ENCODE measurements at places on chromosomes 4 and X. TPM values are rescaled to one million over a fixed set of nuclear protein-coding genes. Genes with fewer than 3 reads are reported as not detected.

Gene AGTR2
- not detected for total RNA-seq

Gene TCEAL7
- total RNA-seq, result 1.5 TPM

Gene MAGEB1
- total RNA-seq, result not detected

Gene ASB12
- not detected for total RNA-seq

Gene MAGEA1
- total RNA-seq, result not detected

Gene SOD3
- total RNA-seq, result not detected

Data from vein endothelial cell (primary cell).